ENCODE measurements at places on chromosomes 12 and 14. TPM values are rescaled to one million over a fixed set of nuclear protein-coding genes. Genes with fewer than 3 reads are reported as not detected.

ABCC9 gene
- not detected for total RNA-seq

CLEC2A gene
- total RNA-seq = not detected

CD69 gene
- 80.0 TPM for total RNA-seq

COX6A1 gene
- 494 TPM for total RNA-seq

FANCM gene
- total RNA-seq = 19.8 TPM

BRI3BP gene
- 40.0 TPM for total RNA-seq

TAS2R9 gene
- total RNA-seq = not detected

MCRS1 gene
- 80.6 TPM for total RNA-seq

PIWIL1 gene
- not detected for total RNA-seq

SALL2 gene
- 2.9 TPM for total RNA-seq

RNF10 gene
- total RNA-seq = 165 TPM

GLI1 gene
- 0.46 TPM for total RNA-seq

NOS1 gene
- total RNA-seq = not detected

CMTM5 gene
- not detected for total RNA-seq

ACACB gene
- total RNA-seq = 9.5 TPM

DLK1 gene
- total RNA-seq = not detected

CARMIL3 gene
- 1.5 TPM for total RNA-seq

CLEC4A gene
- 0.84 TPM for total RNA-seq

C12orf60 gene
- total RNA-seq = 3.2 TPM

KLHL33 gene
- total RNA-seq = 0.06 TPM

KRT81 gene
- total RNA-seq = not detected

TMEM116 gene
- total RNA-seq = 9.8 TPM

TDRD9 gene
- 0.50 TPM for total RNA-seq

LRP1 gene
- total RNA-seq = 0.57 TPM

PDE3A gene
- not detected for total RNA-seq

RTN1 gene
- not detected for total RNA-seq

EPYC gene
- total RNA-seq = not detected

PSMA3 gene
- 379 TPM for total RNA-seq

ZCRB1 gene
- 78.3 TPM for total RNA-seq
